Activated T-cell treated with anti-CD3 and anti-CD28 coated beads for 24 hours (primary cell): ENCODE measurements at places on chromosomes 16 and 17.

DNA sequence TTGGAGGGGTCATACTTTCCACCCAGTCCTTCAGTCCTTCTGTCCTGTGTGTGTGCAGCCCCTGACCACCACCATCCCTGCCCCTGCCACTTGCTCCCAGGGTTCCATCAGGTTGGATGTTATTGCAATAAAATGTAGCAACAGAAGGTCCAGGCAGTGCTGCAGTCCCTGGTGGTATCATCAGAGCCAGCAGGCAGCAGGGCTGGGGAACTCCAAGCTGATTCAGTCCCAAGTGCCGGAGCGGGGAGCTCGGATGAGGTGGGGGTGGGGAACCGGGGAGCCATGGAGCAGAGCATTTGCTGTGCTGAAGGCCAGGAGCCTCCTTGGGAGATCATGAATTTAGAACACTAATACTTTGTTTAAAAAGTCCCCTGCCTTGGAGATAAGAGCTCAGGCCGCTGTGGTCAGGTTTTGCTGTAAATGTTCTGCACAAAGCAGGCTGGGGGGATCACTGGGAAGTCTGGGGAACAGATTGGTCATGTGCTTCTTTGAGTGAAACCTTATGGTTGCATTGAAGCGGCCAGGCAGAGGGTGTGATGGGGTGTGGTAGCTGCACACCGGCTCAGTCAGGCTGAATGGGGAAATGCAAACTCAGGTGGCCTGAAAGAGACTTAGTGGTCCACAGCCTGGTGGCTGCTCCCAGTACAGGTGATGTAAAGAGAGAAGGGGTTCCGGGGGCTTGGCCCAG is 225.9 kb downstream of the SEC14L1 start:
- DNase-seq = no peak

DNA sequence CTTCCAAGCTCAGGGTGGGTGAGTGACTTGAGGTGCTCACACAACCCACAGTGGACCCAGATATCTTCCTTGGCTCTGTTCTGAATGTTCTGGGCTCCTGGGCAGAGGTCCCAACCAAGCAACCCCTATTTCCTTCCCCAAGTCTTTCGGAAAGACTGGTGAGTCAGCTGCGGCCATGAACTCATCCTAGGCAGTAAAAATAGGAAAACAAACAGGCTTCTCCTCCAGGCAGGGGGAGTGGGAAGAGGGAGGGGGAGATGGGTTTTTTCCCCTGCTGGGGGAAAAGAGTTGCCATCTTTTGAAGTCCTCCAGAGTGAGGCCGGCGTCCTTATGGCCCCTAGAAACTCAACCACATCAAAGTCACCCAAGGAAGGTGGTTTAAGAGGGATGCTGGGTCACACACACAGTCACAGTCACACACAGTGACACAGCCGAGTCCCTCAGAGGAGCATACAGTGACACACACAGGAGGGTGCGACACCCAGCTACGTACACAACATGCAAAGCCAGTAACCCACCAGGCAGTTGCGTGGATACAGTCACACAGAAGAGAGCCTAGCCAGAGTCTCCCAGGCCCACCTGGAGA is 16.0 kb upstream of the DLX4 start:
- no peak for DNase-seq

DNA sequence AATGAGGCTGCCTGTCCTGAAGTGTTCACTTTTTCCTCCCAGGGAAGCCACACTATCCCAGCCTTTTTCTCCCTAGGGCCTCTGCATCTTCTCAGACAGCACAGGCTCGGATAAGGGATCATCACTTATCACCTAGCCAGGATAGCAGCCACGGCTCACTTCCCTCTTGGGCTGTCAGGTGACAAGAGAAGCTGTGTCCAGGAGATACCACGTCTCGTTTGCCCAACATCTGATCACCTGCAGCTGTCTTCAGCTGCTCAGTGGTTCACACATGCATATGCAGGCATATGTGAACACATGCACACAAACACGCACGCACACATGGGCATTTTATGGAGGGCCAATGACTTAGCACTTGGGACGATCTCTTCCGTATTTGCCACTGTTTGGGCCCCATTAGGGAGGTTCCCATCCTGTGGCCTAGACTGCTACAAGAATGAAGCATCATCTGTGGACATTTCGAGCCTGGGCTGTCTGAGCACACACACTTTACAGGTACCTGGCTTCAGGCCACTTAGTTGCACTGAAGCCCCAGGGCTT is 32.4 kb upstream of the ADORA2B start:
- no peak for DNase-seq

DNA sequence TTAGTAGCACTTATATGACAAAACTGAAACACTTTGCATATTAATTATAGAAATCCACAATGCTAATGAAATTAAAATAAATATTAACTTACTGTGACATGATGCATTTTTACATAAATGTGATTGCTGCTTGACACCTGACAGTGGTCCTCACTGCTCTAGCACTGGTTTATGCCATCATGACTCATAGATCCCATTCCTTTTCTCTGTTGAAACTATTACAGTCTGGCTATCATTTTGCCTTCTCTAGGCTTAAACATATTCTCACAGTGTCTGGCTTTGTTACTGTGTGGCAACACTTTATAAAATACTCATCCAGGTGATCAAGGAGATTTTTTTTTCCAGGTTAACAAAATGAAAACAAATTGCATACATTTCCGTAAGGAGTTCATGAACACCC is 108.0 kb downstream of the MRTFB start:
- no peak for DNase-seq

- no peak for DNase-seq
Observed at GRCh38 chr16:66594739-66595138, 9.8 kb upstream of the CMTM3 start.

DNA sequence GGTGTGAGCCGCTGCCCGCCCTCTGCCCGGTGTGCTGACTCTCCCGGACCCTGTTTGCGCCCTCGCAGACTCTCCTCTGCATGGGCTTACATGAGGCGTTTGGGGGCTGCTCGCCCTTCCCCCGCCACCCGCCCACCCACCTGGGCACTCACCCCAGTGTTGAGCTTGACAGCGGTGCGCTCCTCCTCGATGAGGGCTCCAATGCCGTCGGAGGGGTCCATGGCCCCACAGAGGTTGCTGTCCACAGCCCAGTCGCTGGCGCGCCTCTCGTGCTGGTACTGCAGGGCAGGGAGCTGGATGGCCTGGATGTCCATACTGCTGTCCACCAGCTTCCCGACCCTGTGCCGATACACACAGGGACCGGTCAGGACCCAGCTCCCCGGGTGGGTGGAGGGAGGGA is 21.4 kb upstream of the RNPS1 start:
- no peak for DNase-seq

DNA sequence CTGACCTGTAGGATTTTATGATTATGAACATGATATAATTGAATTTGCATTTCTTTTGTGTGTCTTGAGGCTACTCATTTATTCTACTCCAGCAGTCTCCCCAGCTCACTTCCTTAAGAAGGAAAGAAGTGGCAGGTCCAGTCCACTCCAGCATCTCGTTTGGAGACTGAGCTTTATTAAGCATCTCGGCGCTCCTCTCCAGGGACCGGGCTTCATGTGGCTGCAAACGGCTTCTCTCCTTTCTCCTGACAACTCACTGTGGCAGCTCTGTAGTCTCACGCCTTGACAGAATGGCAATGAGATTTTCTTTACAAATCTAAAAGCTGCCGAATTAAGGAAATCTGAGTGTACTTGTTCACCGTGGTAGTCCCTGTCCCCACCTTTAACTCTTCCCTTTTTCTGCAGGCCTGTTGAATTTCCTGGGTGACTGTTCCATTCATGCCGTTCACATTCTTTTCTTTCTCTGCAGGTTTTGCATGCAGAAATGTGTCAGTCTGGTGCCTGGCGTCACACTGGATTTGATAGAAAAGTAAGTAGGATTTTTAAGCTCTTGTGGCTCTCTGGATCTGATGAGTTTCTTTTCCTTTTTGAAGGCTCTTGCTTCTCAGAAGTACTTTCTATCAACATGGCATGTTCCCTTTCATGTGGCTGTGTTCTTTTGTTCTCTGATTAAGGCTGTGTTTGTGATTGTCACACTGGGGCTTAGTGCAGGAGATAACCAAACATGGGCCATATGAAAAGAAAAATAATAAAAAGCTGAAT is 200.5 kb upstream of the CHMP6 start:
- DNase-seq = no peak

DNA sequence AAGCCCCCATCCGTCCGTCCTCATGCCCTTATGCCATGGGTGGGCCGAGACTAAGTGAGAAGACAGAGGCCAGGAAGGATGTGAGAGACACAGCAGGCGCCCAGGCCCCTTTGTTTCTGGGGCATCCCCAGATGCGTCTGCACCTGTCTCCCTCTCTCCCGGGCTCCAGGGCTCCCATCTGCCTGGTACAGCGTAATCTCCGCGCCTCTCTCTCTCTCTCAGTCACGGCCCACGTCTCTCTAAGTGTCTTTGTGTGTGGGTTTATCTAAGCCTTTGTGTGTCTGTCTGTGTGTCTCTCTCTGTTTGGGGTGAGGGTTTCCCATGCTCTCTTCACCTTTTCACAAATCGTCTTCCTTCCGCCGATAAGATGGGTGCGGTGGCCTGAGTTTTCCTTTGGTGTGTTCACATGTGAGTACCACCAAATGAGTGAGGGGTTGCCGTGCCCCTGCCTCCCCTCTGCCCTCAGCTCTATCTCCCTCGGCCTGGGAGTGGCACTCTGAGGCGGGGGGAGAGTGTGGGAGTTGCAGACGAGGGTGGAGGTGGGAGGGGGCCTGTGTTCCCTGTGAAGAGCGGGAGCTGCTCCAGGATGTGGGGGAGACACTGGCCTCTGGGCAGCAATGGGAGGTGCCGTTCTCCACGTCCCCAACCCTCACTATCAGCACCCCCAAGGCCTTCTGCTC is 25.8 kb upstream of the ABCC3 start:
- no peak for DNase-seq

- no peak for DNase-seq
Observed at GRCh38 chr16:6916946-6917345, 415.7 kb upstream of the RBFOX1 start.

- no peak for DNase-seq
Observed at GRCh38 chr16:75854152-75854551, 127.9 kb upstream of the CPHXL start.

DNA sequence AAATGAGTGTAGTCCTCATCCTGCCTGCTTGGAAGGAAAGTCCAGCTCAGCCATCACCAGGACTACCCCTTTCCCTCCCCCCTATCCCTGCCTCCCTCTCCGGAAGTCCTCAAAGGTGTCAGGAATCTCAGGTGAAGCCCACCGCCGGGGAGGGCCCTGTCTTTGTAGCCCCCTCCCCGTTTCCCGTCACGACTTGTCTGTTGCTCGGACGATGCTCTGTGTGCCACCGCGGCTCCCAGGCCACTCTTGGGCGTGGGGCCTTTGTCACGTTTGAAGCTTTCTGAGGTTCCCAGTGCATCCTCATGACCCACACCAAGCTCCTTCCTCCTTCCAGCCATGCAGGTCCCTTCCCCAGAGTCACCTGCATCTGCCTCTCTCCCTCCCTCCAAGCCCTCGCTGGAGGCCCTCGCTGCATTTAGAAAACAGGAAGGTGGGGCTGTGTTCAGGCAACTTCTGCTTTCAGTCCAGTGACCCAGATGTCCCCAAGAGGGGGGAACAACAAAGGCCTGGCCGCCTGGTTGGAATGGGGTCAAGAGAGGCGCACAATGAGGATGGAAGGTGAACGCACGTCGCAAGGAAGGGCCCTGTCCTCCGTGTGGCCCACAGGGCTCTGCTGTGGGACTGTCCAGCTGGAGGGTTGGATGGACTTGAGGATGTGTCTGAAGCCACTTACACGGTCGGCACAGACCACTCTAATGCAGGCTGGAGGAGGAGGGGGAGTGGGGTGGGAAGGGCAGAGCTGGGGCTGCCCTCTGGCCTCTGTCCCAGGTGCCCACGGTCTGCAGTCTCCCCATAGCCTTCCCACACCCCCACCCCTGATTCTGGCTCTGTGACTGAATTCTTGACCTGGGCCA is 59.9 kb downstream of the OR1D5 start:
- DNase-seq = no peak

GRCh38 chr16:80824623-80825364 is 20.4 kb upstream of the CDYL2 start:
- DNase-seq = peak; percentile 25

- no peak for DNase-seq
Observed at GRCh38 chr17:73478768-73479424, 165.3 kb downstream of the SDK2 start.

DNA sequence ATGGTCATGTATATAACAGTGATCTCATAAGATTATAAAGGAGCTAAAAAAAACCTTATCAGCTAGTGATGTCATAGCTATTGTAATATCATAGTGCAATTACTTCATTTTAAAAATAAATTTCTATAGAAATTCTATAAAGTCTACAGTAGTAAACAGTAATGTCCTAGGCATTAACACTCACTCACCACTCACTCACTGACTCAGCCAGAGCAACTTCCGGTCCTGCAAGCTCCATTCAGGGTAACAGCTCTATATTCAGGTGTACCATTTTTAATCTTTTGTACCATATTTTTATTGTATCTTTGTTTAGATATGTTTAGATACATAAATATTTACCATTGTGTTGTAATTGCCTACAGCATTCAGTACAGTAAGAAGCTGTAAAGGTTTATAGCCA is 524.4 kb upstream of the CDH5 start:
- DNase-seq = no peak

DNA sequence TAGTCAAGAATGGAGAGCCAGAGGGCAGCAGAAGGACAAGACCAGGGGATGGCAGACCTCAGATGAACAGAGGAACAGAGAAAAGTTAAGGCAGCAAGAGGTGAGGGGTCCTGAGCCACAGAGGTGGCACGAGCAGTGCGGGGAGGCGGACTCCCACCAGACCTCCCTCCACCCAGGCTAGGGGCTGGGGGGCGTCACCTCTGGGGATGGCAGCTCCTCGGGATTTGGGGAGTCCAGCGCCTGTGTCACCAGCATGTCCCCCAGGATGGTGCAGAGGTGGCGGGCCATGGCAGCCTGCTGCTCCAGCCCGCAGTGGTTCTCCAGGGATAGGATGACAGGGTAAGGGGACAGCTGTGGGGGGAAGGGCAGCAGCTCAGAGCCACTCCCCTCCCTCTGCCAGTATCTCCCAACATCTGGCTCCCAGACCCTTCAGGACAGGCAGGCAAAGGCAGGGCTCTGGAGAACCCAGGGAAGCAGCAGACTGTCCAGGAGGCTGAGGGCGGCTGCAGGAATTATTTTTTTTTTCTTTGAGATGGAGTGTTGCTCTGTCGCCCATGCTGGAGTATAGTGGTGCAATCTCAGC is 15.8 kb downstream of the PLCD3 start:
- no peak for DNase-seq

- DNase-seq = no peak
Observed at GRCh38 chr17:52024300-52024870, 134.1 kb downstream of the CA10 start.

- no peak for DNase-seq
Observed at GRCh38 chr17:62668091-62668804, 40.8 kb downstream of the MRC2 start.

DNA sequence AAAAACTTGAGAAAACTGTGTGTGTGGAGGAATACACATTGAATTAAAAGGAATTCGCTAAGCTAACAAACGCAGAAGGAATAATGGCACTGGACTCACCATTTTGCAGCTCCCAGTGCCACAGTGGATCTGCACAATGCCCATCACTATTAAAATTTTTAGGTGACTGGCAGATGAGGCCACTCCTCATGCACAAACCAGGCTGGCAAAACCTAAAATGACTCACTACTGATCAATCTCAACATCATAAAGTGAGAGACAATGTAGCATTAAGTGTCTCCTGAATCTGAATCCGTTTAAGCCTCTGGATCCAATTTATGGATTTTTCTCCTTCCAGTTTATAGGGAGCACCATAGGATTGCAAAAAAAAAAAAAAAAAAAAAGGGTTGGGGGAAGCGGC is 20.6 kb downstream of the MYH10 start:
- DNase-seq = no peak

GRCh38 chr16:77995843-77996455 is 26.4 kb upstream of the CLEC3A start:
- no peak for DNase-seq
